Daoy (cell line): ENCODE measurements at places on chromosomes 13 and 19.

GRCh38 chr13:62207388-62207787, 791.7 kb upstream of the PCDH20 start:
- no peak for DNase-seq

DNA sequence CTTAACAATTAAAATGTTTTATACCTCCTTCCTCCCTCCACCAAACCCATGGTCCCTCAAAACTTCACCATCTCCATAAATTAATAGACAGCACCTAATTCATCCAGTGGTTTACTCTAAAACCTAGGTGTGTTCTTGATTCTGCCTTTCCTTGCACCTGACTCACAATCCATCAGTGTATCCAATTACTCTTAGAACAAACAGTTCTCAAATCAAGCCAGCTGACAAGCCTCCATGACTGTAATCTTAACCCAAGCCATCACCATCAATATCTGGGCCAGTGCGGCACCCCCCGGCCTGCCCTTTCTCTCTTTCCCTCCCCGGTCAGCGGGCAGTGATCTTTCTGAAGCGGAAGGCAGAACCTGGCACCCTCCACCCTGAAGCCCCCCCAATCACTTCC, 75.6 kb downstream of the TNFRSF19 start:
- no peak for DNase-seq

DNA sequence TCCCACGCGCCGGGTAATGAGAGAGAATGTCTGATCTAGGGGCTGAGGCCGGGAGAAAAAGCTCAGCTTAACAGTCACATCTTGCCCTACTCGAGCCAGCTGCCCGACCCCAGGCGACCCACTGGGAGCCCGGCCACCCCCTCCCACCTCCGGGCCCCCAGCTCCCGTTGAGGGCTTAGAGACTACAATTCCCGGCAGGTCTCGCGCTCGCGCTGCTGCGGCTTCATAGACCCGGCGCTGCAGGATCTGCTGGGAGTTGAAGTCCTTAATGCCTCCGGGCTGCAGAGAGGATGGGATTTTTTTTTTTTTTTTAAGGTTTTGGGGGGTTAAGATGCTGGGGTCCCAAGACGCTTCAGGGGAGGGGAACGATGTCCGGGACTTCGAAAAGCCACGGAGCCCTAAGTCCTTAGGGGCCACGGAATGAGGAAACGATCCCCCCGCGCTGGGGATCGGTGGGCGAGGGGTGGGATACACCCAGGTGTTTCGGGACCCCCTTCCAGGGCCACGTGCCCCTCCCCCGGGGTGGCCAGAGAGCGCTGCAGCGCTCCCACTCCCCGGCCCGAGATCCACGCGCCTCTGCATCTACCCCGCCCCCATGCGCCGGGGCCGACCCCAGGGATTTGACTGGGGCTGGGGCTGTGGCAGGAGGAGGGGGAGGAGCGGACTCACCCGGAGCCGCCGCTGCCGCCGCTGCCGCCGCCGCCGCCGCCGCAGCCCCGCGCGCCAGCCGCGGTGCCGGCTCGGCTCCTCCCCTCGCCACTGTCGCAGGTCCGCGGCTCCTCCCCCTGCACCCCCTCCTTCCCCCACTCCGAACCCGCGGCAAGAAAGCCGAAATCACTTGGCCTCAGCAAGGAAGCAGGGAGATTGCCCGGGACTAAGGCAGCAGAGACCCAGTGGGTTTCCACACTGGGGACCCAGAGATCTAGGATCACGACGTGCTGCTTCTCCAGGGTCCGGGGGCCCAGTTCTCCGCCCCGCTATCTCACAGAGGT, at the start of gene SYT3:
SYT3 (minus strand) TSS at position 761 of the 992 bp plus-strand sequence. CDS start 2,470 bp downstream, outside the sequence.
- peak; percentile 71 for DNase-seq

DNA sequence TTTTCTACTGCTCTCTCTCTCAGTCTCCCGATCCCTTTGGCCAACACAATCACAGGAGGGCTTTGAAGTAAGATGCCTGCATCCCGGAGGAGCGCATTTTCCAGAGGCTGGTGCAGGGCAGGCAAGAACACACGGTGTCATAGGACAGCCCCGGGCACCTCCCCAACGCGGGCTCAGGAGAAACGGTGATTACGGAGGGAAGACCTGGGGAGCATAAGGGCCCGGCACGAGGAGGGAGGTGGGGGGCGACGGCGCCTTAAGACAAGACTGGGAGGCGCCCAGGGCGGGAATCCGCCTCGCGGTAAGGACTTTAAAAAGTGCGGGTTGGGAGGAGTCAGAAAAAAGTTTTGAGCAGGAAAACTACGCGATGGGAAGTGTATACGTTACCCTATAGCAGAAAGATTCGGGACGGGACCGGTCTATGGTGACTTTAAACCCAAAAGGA, 18.7 kb upstream of the ZNF888 start:
- DNase-seq, result peak; percentile 49

DNA sequence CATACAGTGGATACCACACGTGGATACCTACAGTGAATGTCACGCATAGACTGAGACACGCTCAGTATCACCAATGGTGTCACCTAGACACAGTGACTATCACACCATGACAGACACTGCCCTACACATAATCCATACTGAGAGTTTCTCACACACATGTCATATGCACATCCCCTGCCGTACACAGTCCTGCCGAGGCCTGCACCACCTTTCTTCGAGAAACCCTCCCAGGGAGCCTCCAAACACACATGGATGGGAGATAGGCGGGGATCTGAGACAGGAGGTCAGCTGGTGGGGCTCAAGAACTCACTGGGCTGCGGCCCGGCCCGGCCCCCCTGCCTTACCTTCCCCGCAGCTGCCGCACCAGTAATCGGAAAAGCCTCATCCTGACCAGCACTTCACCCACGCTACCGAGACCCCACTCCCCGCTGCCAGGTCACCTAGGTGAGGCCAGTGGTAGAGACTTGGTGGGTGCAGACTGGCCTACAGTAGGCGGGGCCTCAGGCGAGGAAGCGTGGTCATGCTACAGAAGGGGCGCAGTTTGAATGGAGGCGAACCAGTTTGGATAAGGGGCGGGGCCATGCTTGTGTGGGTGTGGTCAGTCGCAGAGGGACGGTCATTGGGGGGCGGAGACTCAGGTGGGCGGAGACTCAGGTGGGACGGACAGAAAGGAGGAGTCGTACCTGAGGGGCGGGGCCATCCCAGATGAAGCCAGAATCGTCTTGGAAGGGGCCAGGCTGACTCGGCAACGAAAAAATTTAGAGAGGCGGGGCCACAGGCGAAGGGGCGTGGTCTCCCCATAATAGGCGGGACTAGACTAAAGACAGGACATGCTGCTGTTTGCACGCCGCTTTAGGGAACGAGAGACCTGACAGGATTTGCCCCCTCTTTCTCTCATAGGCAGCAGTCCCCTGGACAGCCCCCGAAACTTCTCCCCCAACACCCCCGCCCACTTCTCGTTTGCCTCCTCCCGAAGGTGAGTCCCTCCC, 2.1 kb downstream of the MAST1 start:
- peak; percentile 96 for DNase-seq

DNA sequence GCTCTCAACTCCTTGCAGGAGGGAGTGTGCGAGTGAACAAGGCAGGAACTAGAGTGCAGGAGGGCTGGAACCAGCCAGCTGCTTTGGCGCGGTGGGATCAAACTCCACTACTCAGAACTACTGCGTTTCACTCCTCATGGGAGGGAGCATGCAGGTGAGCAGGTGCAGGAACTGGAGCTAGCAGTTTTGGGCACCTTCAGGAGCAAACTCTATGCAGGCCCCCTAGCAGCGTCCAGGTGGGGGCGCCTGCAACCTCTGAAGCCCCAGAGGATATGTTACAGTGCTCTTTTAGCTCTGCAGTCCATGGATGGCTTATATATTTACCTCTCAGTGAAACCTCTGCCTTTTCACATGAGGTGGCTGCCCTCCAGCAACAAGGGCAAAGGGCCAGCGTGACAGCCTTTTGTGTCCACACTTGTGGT, 1303.4 kb downstream of the PCDH9 start:
- DNase-seq, result no peak

DNA sequence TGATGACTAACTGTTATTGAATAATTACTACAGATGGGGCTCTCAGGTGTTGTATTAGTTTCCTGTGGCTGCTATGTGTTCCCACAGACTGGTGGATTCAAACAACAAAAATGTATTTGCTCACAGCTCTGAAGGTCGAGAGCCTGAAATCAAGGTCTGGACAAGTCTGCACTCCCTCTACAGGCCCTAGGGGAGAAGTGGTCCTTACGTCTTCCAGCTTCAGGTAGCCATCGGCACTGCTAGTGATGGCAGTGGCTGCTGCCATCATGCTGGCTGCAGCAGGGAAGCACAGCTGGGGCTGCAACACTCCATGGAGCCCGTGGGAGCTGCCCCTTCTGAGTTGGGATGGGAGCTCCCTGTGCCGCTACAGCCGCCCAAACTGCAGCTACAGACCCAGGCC, 1.9 kb downstream of the TEX26 start:
- no peak for DNase-seq

GRCh38 chr13:98994896-98995295, 17.0 kb upstream of the DOCK9 start:
- no peak for DNase-seq

DNA sequence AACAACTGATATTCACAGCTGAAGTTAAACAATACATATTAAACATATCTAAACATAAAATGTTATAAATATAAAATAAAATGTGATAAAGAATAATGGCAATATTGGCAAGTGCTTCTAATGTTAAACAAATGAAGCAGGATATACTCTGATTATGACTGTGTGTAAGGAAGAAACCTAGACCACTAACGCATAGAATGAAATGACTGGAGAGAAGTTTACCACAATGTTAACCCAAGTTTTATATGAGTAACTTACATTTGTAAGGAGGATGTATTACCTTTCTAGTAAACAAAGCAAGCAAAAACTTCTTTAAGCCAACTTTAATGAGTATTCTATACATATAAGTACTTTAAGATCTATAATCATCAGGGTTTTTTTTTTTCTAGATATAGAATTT, 43.0 kb downstream of the RB1 start:
- DNase-seq, result no peak

- DNase-seq, result peak; percentile 17
Observed at GRCh38 chr19:56218961-56219360, 16.9 kb downstream of the ZSCAN5C start.

DNA sequence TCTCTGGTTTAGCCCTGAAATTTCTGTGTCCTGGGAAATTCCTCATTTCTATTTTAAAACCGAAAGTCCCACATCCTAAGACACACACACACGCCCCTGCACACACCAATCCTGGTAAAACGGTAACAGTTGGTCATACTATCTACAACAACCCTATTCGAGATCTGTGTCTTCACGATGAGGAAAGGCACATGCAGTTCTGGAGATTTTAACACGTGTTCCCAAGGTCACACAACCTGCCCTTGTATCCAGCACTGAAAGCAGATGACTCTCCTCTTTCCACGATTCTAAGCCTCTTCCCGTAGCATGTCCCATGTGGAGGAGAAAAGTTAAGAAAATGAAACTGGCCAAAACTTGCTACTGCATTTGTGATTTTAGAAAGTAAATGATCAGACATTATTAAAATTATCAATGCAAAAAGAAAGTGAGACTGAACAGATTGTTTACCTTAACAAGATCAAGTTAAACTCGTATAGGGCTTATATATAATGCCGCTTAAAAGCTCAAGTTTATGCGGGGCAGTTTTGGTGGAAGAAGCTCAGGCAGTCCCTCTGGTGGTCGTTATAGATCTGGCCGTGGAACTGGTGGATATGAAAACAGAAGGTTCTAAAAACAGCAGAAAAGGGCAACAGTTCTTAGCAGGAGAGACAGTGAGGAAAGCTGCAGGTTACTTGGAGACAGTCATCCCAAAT, 32.7 kb downstream of the VSTM1 start:
- peak; percentile 49 for DNase-seq

GRCh38 chr19:47469719-47470118, 2.0 kb downstream of the SLC8A2 start:
- no peak for DNase-seq

DNA sequence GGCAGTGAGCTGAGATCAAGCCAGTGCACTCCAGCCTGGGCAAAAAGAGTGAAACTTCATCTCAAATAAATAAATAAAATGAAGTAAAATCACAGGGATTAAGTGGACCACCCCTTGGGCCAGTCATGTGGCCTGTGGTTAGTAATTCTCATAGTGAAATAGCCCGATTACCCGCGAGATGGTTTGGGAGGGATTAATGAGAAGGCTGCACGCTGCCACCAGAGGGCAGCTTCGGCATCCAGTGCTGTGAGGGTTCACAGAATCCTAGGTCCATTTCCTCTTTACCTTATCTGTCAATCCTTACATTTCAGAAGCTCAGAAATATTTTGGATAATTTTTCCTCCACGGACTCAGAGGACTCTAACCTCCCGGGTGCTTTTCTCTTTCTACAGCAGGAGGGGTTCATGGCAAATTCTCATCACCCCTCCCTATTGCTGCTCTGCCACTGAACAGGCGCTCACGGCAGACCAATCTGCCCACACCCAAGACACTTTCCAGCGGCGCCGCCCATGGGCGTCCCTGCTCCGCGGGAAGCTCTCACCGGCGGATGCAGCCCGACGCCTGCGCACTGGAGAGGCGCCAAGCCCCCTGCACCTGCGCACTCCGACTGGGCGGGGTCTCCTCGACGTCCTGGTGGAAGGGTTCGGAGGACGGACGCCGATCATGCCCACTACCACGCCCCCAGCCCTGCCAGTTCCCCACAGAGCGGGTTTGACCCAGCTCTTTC, 11.0 kb downstream of the ZNF835 start:
- DNase-seq, result no peak

DNA sequence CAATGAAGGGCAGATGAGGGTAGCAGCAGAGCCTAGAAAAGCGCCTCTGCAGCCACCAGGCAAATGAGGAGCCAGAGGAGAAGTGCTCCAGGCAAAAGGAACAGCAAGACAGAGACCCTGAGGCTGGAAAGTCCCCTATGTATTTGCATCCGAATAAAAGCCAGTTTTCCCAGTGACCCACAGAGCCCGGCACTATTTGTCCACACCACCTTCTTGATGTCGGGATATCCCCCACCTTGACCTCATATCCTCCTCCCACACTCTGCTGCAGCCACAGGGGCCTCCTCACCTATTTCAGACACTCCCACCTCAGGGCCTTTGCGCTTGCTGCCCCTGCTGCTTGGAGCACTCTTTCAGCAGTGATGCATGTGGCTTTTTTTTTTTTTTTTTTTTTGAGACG, 6.6 kb downstream of the ATG4D start:
- no peak for DNase-seq

DNA sequence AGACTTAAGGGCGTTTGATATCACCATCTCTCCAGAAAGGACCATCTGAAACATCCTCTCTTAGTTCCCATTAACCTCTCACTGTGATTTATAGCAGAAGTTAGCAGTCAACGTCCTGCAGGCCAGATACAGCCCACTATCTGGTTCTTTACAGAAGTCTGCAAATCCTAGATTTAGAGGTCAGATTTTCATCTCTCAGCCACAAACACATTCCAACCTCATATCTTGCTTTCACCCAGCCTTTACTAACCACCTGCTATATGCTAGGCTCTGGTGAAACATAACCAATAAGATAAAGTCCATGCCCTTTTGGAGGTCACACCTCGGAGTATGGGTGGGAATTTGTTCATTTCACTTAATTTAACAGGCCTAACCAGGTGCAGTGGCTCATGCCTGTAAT, 76.8 kb upstream of the CACNA1A start:
- DNase-seq, result no peak

GRCh38 chr13:83796364-83796763, 85.9 kb downstream of the SLITRK1 start:
- no peak for DNase-seq

- peak; percentile 29 for DNase-seq
Observed at GRCh38 chr13:99657848-99658260, 156.6 kb downstream of the TM9SF2 start.

GRCh38 chr19:32464279-32464678, 58.7 kb downstream of the DPY19L3 start:
- DNase-seq, result no peak

- no peak for DNase-seq
Observed at GRCh38 chr13:47218611-47219010, 321.8 kb upstream of the HTR2A start.
